Activated CD4-positive, alpha-beta memory T cell treated with anti-CD3 and anti-CD28 coated beads, Interleukin-2, amount 10 ng/mL, durations not matched to agents 7 days and 5 days (primary cell): ENCODE measurements at places on chromosomes 5 and 9. TPM values are rescaled to one million over a fixed set of nuclear protein-coding genes. Genes with fewer than 3 reads are reported as not detected.

Gene CCDC192
- total RNA-seq = not detected

Gene ENTPD2
- 0.15 TPM for total RNA-seq

Gene ZDHHC11B
- not detected for total RNA-seq

Gene SPAG8
- total RNA-seq = 2.0 TPM

Gene TNFSF15
- total RNA-seq = 0.03 TPM

Gene CDH10
- not detected for total RNA-seq

DNA sequence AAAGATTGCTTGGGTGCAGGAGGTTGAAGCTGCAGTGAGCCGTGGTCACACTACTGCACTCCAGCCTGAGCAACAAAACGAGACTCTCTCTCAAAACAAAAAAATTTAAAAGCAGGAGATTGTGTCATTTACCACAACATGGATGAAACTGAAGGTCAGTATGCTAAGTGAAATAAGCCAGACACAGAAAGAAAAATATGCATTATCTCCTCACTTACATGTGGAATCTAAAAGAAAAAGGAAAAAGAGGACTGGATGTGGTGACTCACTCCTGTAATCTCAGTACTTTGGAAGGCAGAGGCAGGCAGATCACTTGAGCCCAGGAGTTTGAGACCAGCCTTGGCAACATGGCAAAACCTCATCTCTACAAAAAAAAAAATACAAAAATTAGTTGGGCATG is 146.8 kb upstream of the DAPK1 start:
- no peak for DNase-seq

DNA sequence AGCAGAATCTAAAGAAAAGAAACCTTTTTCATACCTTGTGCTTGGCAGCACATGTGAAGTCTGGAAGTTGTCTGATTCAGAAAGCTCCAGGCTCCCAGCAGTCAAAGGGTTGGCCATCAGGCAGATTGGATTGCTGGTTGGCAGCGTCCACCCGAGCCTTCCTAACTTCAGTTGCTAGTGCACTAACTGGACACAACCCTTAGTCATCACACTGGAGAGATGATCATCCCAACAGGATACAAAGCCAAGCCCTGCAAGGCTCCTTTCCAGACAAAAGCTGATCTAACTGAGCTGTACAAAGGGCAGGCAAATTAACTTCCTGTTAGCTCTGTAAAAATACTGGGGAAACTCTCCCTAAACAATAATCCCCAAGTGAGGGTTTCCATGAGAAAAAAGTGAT is 185.6 kb downstream of the SNX18 start:
- no peak for DNase-seq

- no peak for DNase-seq
Measured at GRCh38 chr9:136010176-136010575, 49.0 kb upstream of the UBAC1 start.

- DNase-seq = peak; percentile 63
Measured at GRCh38 chr5:137665678-137666460, 70.0 kb downstream of the KLHL3 start.

GRCh38 chr9:113958556-113958955 is 82.4 kb downstream of the ZNF618 start:
- DNase-seq = no peak

- DNase-seq = no peak
Measured at GRCh38 chr5:34604119-34604675, 51.9 kb upstream of the RAI14 start.

GRCh38 chr9:105502276-105502675 is 54.4 kb downstream of the FSD1L start:
- no peak for DNase-seq

DNA sequence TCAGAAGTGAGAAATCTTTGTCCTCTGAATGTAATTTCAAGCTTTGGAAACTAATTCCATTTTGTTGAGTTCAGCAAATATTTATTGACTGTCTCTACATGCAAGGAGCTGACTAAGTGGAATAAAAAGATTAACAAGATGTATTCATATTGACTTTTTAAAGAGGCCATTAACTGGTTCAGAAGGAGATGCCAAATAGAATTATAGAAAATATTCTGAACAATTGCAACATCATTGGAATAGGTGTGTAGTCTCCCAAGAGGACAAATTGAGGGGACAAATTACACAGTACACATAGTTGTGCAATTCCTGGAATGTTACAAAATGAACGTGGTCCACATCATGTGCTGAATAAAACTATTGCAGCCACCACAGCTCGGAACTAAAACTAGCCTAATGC is 224.2 kb downstream of the NPR3 start:
- DNase-seq = no peak

DNA sequence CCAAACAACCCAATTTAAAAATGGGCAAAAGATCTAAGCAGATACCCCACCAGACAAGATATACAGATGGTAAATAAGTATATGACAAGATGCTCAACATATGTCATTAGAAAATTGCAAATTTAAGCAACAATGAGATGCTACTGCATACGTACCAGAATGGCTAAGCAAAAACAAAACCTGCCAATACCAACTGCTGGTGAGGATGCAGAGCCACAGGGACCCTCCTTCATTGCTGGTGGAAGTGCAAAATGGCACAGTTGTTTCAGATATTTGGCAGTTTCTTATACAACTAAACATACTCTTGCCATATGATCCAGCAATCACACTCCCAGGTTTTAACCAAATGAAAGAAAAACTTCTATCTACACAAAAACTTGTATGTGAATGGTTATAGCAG is 178.9 kb downstream of the BARX1 start:
- no peak for DNase-seq

GRCh38 chr5:147403651-147404640 is 105.9 kb downstream of the DPYSL3 start:
- DNase-seq = no peak

DNA sequence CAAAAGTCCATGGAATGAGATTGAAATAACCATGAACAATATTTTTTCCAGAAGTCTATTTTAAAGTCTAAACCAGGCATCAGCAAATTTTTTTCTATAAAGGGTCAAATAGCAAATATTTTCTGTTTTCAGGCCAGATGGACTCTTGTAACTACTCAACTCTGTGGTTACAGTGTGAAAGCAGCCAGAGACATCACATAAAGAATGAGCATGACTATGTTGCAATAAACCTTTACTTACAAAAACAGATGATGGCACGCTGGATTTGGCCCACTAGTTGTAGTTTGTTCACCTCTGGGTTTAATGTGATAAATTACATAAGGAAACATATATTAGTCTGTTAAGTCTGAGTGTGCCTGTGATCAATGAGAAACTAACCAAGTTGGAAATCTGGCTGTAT is 319.2 kb downstream of the TRPM3 start:
- DNase-seq = no peak

- no peak for DNase-seq
Measured at GRCh38 chr9:18718393-18718792, 244.4 kb downstream of the ADAMTSL1 start.

- no peak for DNase-seq
Measured at GRCh38 chr9:2163231-2163885, 148.2 kb downstream of the SMARCA2 start.
